Stromal cell of bone marrow (primary cell): ENCODE measurements at places on chromosomes 7 and 10.

- DNase-seq = no peak
Observed at GRCh38 chr10:8979976-8980375, 925.5 kb downstream of the GATA3 start.

DNA sequence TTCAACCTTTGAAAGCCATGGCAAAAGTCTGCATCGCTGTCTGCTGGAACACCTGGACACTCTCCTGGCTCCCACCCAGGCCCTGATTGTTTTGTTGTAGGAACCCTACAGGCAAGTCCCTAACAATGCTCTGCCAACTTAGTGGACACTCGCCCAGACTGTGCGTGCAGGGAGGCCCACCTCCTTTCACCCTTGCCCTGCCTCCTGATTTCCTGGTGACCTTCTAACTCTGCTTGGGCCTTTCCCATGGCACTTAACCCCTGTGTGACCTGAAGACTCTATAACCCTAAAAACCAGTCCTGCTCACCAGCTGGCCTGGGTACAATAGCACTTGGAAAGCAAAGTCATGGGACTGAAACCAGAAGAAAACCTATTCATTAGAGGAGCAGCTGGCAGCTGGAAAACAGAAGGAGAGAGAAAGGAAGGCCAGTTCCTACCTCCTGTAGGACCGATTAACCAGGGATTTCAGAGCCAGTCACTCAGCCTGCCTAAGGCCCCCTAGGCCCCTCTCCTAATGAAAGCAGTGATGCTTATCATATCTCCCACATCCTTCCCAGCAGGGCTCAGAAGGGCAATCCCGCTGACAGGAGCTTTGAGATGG lies 82.7 kb upstream of the KMT2E start:
- DNase-seq = no peak

GRCh38 chr7:28840592-28840995 lies 117.5 kb downstream of the TRIL start:
- no peak for DNase-seq

DNA sequence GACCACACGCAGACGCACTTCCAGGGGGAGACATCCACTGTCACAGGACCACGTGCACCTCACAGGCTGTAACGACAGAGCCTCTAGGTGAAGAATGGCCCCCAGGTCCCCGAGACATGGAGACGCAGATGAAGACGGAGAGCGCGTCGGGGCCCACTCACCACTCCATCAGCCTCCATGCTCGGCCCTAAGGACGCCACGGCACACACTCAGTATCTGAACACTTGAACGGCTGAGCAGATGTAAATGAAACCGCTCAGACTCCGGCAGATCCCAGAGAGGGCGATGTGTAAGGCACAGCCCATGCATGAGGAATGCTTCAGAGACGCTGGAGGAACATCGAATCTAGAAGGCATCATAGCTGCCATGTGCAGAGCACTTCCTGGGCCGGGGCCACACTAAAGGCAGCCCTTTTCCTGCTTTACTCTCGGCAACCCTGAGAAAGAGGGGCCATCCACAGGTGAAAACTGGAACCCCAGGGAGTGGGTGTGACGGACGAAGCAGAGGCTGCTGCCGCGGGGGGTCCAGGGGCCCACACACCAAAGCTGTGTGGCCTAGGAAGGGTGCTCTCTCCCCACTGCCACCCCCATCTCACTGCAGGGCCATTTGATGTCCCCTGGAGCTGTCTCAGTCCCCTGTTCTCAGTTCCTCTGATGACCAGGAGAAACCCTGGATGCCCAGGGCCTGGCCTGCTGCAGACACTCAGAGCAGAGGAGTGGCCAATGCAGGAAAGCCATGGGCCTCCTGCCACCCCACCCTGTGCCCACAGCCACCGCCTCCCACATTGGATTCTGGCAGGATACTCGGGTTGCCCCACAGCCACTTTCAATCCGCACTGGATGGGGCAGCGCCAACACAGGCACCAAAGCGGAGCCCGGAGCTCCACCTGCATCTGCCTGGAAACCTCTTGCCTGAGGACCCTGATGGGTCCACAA lies 253.8 kb downstream of the MAD1L1 start:
- DNase-seq = no peak

GRCh38 chr7:13990319-13990983 lies 985 bp upstream of the ETV1 start:
- no peak for DNase-seq

GRCh38 chr7:50267525-50268041 lies 36.9 kb upstream of the IKZF1 start:
- DNase-seq = no peak

GRCh38 chr7:117098457-117098856 lies 145.2 kb downstream of the ST7 start:
- DNase-seq = peak; percentile 97

GRCh38 chr7:8303904-8304528 lies 42.0 kb upstream of the ICA1 start:
- no peak for DNase-seq

DNA sequence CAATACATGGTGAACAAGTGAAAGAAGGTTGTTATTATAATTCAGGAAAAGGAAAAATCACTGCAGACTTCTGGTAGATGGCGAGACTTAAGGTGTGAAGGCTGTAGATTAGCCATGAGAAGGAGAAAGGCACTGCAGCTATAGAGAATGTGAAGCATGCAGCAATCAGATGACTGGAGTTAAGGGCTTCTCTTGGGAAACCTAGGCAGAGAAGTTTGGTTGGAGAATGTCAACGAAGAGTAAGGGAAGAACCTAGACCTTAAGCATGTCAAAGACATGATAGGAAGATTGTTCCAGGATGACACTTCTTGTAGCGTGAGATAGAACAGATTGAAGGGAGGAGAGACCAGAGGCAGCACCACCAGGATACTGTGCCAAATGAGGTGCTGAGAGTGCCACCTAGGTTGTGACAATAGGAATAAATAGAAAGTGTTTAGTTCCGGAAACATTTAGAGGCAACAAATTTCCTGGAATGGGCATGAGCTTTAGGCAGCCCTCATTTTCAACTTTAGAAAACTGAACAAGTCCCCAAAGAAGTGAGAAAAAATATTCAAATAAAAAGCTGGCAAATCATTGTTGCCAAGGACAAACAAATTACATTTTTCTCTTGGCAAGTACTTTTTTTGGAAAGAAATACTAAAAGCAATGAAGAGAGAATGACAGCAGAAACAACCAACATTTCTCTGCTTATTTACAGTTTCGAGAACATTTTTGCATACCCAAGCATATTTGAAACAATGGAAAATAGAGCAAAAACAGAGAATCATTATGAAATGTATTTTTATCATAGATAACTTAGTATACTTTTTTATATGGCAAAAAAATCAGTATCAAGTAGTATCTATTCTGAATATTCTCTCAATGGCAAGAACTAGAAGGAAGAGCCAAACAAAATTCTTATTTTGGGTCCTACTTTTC lies 4.9 kb downstream of the LRRC17 start:
- DNase-seq = no peak

DNA sequence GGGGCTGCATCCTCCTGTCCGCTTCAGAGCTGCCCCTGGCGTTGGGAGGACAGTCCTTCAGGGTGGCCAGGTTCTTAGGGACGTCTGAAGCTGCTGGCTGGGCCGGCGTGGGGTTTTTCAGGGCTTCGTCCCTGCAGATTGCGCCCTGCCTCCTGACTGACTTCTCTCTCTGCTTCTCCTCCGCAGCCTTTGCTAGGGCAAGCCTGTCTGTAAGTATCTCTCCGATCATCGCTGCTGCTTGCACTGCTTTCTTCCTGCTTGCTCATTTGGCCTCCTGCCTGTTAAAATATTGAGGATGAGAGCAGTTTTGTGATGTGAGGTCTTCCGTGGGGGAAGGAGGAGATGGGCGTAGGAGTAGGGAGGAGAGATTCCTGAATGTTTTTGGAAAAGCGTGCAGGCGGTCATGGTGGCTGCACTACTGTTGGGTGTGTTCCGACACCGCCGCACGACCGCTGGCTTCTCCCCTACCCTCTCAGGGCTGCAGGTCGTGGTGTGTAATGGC lies 25.3 kb downstream of the PFKFB3 start:
- DNase-seq = peak; percentile 78

GRCh38 chr7:26584987-26585665 lies 279.3 kb downstream of the SKAP2 start:
- no peak for DNase-seq

DNA sequence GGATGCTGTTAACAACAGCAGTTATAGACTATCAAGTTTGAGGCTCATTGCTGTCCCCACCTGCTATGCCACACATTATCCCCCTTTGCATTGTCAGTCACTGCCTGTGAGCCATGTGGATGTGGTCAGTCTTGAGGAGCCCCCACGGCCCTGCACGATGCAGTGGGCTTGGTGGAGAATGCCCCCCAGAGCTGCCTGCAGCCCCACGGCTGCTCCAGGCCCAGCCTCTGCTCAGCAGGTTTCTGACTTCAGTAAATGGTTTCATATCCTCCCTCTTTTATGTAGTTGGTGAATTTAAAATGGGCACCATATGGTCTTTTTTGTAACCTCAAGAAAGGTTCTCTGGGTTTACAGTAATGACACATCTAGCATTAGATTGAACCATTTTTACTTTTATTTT lies 164.1 kb downstream of the EBF3 start:
- DNase-seq = no peak

DNA sequence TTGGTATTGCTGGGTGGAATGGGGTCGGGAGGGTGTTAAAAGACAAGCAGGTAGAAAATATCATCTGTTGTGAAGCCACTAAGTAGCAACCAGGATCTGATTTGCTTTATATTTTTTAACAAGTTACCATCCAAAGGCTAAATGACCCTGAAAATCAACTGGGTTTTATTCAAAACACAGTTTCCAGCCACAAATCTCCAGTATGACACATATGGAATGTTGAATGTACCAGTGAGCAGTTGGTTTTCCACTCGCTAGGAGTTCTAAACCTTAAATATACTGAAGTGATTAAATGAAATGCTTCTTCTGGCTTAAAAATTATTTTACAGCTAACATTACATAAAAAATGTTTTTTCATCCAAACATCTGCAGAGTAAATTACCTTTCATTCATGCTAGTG lies 112.5 kb downstream of the PDE1C start:
- DNase-seq = no peak

GRCh38 chr7:41203542-41203941 lies 499.3 kb downstream of the INHBA start:
- no peak for DNase-seq

GRCh38 chr7:129782818-129783583 lies 169.8 kb downstream of the UBE2H start:
- DNase-seq = no peak

GRCh38 chr10:65358565-65358964 lies 1567.3 kb upstream of the LRRTM3 start:
- peak; percentile 6 for DNase-seq
